ENCODE measurements at places on chromosomes 2 and 18.

DNA sequence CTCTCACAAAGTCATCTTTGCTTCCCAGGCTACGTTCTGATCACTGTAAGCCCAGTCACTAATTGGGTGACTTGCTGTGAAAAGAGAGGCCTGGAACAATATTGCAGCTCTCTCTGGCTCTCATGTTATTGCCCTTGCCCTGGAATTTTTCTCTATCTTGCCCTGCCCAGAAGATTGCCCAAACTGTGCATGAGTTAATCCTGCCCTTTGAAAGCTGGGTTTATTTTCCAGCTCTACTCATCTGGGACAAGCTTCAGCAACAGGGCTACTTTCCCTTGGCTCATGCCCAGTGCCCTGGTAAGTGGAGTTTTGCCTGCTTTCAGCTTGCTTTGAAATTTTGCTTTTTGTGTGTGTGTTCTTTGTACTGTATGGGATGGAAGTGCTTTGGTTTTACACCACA is 6.9 kb upstream of the EHBP1 start:
- no peak for DNase-seq

DNA sequence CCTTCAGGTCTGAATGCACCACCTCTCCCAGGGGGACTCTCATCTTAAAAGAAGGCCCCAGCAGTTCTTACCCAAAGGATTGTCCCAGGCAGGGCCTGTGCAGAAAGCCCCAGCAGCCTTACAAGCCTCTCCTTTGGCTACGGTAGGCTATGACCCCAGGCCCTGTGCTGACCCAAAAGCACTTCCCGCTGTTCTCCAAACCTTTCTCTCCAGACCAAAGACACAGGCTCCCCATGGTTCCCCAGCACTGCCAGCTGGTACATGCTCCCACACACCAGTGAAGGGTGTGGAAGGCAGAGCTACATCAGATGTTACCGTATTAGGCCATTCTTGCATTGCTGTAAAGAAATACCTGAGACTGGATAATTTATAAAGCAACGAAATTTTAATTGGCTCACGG is 35.4 kb downstream of the LBH start:
- DNase-seq, result no peak

DNA sequence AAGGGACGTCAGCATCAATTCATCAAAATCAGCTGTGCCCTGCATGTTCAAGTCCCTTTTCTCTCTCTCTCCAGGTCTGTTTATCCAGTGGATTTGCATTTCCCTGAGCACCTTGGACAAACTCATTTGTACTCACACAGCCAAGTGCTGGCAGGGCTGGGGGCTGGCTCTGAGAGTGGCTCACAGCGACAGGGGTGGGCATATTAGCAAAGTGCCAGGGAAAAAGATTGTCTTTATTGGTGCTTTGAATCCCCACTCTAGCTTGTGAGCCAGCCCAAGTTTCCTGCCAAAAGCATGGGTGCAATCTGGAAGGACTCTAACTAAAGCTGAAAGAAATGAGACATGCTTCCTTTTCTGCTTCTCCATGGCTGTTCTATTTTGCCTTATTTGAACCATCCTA is 56.6 kb downstream of the ACOXL start:
- no peak for DNase-seq

- no peak for DNase-seq
Measured at GRCh38 chr18:1840878-1841277, 730.4 kb downstream of the METTL4 start.

DNA sequence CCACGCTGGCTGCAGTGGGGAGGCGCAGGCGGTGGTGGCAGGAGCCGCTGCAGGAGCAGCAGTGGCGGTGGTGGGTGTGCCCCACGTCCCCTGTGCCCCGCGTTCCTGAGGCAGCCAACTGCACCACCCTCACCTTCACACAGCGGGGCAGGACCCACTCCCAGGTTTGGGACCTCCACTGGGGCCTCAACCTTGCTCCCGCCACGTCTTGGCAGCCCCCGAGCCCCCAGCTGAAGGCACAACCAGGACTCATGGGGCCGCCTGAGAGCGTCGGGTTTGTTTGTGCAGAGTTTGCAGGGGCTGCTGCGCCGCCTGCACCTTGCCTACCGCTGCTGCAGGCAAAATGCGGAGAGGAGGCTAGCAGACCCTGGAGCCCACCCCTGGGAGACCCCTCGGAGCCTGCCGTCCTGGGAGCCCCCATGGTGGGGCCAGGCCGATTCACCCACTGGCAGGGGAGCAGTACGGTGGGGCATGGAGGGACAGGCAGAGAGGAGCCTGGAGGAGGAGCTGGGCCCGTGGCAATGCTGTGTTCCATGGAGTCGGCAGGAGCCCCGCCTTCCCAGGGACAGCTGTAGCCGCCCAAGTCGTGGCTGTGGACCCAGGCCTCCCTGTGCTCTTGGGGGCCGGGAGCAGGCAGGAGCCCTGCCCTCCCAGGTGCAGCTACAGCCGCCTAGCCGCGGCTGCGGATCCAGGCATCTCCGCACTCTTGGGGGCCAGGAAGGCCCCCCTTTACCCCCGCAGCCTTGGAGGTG is 14.7 kb upstream of the EML6 start:
- DNase-seq, result no peak

DNA sequence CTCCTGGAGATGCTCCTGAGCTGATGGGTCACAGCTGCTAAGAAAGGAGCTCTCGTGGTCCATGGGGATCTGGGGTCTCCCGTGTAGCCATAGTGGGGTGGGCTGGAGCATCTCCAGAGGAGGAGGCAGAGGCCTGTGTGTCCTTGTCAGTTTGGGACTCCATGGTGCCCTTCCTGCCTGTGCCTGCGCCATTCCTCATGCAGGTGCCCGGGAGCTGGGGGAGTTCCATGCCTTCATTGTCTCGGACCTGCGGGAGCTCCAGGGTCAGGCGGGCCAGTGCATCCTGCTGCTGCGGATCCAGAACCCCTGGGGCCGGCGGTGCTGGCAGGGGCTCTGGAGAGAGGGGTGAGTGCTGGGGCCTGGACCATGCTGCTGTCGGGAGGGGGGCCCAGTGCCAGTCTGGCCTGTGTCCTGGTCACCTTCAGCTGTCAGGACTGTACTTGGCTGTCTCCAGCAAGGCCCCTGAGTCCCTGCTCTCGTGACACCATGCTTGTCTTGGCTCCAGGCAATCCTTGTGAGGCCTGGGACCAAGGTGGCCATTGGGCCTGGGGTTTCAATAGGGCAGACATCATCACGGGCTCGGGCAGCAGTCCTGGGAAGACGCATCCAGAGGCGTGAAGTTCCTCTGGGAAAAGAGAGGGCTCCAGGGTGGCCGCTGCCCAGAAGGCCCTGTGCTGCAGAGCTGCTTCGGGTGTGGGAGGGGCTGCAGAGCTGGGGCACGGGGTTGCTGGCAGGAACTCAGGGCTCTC is 7.3 kb downstream of the CAPN10 start:
- DNase-seq, result no peak

DNA sequence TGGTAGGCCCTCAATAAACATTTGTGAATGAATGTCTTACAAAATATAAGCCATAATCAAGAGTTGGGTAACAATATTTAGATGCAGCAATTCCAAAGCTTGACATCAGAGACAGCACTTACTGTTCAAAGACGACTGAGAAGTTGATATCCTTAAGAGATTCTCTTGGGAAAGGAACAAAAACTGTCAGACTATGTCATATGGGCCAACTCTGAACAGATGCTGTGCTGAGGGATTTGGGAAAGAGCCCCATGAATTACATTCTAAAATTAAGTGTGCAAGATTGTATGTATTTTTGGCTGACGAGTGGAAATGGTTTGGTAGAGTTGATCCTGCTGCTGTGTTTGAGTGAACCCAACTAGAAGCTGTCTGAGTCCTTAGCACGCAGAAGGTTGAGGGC is 250.7 kb upstream of the LINC00305 start:
- no peak for DNase-seq

DNA sequence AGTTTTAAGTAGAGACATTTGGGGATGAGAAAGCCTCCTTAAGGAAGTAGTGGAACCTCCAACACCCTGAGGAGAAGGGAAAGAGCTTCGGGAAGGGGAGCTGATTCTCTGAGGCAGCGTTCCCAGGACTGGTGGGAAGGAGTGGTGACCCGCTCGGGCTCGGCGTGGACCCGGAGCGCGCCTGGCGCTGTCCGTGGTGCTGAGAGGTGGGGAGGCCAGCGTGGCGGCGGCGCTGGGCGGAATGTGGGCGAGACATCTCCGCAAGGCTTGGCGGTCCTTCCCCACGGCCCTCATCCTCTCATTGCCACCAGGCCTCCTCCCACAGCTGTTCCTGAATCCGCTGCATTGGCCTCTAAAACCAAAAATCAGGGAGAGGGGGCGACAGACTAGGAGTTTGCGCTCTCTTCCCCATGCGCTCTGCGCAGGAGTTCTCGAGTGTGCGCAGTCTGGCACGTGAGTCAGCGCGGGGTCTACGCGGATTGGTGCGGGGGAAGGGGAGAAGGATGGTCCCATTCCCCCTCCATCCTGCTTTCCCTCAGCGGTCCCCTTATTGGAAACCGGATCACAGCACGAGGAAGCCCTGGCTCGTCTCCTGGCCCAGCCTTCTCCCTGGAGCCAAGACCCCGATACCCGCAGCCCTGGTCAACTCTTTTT is 857 bp downstream of the RESP18 start:
- no peak for DNase-seq

DNA sequence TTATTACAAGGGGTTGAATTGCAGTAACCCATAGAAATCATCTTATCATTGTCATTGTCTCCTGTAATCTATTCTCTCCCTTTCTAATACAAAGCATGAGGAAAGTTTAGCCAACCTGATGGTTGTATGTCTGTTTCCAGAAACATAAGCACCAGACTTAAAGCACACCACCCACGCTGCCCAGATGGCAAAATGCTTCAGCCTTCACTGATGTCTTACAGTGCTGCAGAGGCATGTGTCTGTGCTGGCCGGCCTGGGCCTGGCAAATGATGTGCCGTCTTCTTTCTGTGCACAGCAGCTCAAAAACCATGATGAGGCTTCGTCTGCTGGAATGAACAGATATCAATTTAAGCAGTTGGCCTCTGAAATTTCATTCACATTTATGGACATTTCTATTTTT is 443.0 kb upstream of the RGPD4 start:
- no peak for DNase-seq

DNA sequence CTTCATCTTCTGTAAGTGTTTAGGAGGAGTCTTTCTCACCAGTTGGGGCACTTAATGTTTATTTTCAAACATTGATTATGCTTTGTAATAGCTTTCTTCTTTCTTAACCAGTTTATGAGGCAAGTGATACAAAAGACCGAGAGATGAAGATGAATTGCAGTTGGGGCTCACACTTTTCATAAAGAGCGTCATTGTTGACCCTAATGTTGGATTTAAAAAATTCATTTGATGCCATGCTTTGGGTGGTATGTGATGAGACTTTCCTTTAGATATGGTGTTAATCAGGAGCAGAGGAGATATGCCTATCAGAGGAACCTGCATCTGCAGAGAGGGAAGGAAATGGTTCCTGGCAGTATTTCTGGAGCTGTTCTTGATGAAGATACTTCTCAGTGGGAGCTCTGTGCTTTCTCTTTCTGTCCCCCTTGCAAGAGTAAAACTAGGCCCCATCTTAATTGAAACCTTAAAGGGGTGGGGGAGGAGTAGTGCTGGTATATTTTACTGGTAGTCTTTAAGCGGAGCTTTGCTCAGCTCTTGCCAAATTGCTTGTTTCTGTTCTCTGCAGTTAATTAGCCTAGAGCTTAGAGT is 2.3 kb downstream of the EML4 start:
- DNase-seq, result peak; percentile 34

- DNase-seq, result no peak
Measured at GRCh38 chr18:51751901-51752300, 554.4 kb upstream of the MEX3C start.

DNA sequence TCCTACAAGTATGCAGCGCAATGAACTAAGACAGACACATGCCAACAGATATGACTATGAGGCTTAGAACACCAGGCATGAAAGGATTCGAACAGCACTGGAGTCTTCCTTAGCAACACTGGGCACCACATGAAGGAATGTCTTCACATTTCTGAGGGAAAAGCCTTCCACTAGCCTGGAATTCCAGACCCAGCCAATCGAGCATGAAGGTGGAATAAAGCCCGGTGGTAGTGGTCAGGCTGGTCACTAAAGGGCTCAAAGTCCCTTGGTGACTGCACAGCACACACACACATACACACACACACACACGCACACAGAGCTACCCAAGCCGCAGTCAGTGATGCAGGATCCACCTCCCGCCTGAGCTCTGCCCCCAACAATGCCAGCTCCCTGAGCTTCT is 19.7 kb upstream of the SFXN5 start:
- no peak for DNase-seq

DNA sequence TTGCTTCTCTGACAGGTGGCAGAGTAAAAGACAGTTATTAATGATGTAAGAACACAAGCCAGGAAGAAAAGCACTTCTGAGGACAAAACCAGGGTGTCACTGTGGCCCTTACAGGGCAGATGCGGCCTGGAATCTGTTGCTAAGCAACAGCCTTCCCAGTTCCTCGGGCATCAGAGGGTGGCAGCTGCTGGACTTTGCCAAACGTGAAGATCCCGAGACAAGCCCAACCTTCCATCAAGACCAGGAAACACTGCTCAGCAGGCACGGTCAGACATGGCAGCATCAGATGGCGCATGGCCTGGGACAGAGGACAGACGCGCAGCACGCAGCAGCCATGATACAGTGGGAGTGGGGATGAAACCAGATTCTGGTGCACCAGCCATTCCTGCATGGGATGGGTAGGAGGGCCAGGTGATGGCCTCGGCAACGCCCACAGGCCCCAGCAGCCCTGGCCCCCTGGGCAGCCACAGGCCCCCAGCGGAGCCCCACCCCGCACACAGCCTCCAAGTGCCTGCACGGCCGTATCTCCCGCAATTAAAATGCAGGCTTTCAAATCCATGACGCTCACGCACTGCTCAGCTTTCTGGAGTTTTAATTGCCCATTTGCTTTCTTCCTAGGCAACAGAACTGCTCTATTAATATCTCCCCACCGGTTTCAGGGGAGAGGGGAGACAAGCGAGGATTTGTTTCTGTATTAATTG is 89.0 kb downstream of the EIPR1 start:
- peak; percentile 88 for DNase-seq

- no peak for DNase-seq
Measured at GRCh38 chr18:23799540-23799939, 110.3 kb downstream of the LAMA3 start.

Measured in NCI-H2081 (cell line).